ENCODE measurements at places on chromosomes 11 and 22. TPM values are rescaled to one million over a fixed set of nuclear protein-coding genes. Genes with fewer than 3 reads are reported as not detected.
A peak's percentile ranks its signal among the peaks of the same experiment; 100 is the strongest.

- DNase-seq = no peak
These were observed 138.5 kb downstream of the ARHGAP42 start for GRCh38 chr11:100825626-100826025.

The MRGPRX4 gene
- total RNA-seq = 0.79 TPM

- DNase-seq = no peak
These were observed 893 bp downstream of the SLC36A4 start for GRCh38 chr11:93196816-93197379.

DNA sequence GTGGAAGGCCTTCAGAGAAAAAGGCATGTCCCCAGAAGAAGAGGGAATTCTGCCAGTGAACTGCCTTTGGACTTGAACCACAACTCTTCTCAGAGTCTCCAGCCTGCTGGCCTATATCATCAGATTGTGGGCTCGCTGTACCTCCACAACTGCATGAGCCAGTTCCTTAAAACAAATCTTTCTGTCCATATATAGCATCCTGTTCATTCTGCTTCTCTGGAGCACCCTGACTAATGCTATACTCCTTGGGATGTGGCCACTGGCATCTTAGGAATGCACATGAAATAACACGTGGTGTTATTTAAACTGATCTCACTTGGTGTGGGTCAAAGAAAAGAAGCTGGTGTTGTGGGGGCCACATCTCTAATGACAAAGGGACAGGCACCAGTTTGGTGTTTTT lies 58.3 kb upstream of the VSTM5 start:
- DNase-seq = peak; percentile 14

GRCh38 chr11:69239641-69240040 lies 54.3 kb upstream of the MYEOV start:
- no peak for DNase-seq

GRCh38 chr11:128630367-128631230 lies 43.2 kb upstream of the ETS1 start:
- DNase-seq = peak; percentile 93

The DLAT gene
- 22.0 TPM for total RNA-seq

The YPEL1 gene
- total RNA-seq = 2.8 TPM

- DNase-seq = peak; percentile 27
These were observed 19.4 kb downstream of the HTR3A start for GRCh38 chr11:113994077-113994954.

DNA sequence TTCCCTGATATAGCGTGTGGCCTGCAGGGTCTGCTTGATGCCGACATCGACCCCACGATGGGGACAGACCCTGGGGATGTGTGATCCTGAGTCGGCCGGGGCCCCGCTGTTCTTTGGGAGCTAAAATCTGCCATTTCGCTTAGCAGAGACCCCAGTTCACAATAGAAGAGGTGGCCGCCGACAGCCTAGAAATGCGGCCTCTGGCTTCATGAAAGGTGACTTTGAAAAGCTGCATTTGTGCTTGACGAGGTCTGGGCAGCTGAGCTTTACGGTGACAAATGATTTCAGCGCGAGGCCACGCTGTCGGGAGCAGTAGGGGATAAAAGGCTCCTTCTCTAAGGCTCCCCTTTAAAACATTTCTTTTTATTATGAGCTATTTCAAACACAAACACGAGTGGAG lies 71.7 kb downstream of the RPS6KA4 start:
- DNase-seq = no peak

DNA sequence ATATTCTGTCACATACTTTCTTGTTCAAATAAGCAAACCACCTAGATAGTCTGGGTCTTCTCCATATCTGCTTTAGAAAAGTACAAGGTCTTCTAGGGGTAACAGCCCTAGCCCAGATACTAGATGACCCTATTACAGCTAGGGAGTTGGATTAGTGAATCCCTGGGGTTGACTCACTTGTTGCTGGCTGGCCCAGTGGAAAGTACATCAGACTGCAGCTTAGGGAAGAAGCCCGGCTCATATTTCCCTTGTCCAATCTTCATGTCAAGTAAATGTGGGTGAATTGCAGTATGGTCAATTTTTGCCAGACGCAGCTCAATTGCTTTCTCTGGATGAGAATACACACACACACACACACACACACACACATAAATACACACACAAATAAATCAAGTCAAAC lies 79.1 kb upstream of the SCUBE2 start:
- peak; percentile 38 for DNase-seq

The NFAM1 gene
- total RNA-seq = not detected

DNA sequence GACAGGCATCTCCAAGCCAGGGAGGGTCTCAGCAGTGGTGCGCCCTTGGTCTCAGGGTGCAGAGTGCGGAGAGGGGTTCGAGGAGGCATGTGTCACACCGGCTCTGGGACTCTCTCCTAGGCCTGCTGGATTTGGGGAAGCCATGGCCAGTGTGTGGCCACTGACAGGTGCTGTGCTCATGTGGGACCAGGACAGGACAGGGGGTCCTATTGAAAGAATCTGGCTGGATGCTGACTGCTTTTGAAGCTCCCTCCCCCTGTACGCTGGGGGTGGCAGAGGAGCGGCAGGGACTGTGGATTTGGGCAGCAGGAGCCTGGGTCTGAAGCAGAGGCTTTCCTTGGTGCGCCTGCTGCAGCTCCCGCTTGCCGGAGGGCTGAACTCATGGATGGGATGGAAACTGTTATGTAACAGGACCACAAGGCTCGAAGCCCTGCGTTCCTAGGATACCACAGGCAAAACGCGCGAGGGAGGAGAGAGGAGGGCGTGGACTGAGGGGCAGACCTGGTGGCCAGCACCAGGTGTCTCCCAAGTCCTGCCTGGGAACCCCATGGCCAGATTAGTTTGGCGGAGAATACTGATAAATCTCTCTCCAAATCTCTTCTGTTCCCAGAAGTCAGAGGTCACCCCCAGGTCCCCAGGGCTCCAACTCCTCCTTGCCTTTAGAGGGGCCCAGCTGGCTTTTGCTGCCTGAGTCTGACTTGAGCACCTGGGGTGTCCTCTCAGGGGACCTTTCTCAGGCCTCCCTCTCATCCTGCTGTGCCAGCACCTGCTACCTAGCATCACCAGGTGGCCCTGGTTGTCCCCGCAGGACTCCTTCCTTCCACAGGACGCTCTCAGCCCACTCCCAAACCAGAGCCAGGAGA lies 13.8 kb upstream of the TEF start:
- DNase-seq = no peak

DNA sequence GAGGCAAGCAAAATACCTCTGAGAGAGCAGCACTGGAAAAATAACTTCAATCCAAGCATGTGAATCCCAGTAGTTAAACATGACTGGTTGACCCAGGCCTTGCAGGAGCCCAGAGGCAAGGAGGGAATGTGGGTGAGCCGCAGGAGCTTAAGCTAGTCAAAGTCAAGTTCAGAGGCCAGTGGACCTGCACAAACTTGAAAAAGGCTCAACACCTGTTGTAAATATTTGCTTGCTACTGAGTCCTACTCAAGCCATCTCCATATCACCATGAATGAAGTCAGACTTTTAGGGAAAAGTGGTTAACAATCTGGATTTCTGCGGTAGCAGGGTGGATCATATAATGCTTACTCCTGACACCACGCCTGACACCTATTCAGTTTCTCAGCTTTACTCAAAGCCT lies 4.8 kb upstream of the CAT start:
- DNase-seq = no peak

DNA sequence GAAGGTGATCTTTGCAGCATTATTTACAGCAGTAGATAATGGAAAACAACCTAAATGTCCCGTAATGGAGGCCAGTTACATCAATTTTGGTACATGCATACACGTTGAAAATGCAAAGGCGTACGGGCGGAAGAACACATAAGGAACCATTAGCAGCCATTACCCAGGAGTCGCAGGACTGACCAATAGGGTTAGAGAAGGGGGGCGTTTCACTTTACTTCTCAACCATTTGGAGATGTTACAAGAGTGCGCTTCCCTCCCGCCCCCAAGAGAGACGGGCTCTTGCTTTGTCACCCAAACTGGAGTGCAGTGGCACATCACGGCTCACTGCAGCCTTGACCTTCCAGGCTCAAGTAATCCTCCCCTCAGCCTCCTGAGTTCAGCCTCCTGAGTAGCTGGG lies 52.8 kb upstream of the SLC35C1 start:
- DNase-seq = no peak

- no peak for DNase-seq
These were observed 35.7 kb upstream of the USP47 start for GRCh38 chr11:11806074-11806473.

The KCNJ4 gene
- total RNA-seq = under 0.01 TPM

The FJX1 gene
- 17.4 TPM for total RNA-seq

DNA sequence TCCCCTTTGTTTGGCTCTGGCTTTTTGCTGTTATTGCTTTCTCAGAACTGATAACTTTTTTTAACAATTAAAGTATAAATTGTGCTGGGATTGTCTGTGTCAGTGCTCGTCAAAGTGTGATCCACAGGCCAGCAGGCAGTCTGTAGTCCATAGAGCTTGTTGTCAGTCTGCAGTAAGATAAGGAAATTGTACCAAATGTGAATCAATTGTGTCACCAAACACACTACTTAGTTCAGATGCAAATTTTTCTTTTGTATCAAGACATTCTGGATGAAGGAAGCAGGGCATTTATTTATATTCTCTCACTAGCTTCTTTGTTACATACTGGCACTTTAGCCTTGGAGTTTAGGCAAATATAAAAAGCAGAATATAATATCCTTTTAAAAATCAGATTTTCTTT lies 121.0 kb downstream of the WNT11 start:
- no peak for DNase-seq

GRCh38 chr11:36000616-36001190 lies 56.8 kb downstream of the LDLRAD3 start:
- no peak for DNase-seq

The BSX gene
- not detected for total RNA-seq

The CTSC gene
- 7.9 TPM for total RNA-seq

The PLAAT5 gene
- not detected for total RNA-seq

DNA sequence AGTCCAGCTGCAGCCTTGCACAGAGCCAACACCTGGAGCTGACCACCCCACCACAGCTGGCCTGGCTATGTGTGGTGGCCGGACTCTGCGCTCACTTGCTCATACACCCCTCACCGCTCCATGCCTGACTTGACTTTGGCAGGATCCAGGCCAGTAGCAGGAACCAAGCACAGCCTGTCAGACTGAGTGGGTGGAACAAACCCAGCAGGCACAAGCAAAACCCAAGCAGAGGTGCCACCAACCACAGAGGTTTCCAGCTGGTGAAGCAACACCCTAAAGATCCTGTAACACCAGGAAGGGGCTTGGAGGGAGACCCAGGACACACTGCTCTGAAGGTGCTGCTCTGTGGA lies 44.9 kb upstream of the WNT11 start:
- DNase-seq = no peak

The YPEL4 gene
- total RNA-seq = under 0.01 TPM

- no peak for DNase-seq
These were observed 115.6 kb upstream of the ZBED5 start for GRCh38 chr11:10973416-10973815.

The RAB39A gene
- not detected for total RNA-seq

DNA sequence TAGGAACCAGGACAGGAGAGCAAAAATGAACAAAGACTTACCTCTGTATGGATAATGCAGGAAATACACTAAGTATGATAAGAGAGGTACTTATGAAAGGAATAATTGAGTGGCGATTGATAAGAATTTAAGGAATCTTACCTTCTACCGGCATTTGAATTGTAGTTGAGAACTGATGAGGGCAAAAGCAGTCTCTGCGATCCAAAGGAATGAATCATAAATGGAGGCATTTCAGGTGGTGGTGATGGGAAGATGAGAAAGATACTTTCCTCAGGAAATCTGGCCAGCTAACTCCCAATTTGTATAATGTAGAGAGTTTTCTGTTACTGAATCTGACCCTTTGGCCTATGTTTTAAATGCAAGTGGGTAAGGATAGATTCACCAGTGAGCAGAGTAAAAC lies 71.9 kb upstream of the C11orf87 start:
- DNase-seq = no peak
